ENCODE measurements at places on chromosomes 6 and 20.
A peak's percentile ranks its signal among the peaks of the same experiment; 100 is the strongest.

DNA sequence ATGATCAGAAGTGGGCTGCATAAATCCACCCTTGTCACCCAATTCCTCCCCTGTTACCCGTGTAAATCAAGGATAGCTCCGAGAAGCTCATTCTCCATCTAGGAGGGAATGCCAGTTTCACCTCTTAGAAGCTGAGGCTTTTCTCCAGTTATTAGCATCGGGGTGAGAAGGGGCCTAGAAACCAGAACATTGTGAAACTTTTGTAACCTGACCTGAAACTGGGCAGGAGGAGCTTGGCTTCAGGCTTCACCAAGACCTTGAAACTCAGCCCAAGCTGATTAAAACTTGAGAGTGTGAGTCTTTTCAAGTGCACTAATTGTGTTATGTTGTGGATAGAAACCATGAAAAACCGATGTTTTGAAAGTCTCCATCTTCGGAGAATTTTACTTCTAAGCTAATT, 103.1 kb downstream of the BMP2 start:
- DNase-seq, result no peak

- DNase-seq, result no peak
Measured at GRCh38 chr20:57335392-57335791, 5.8 kb downstream of the SPO11 start.

DNA sequence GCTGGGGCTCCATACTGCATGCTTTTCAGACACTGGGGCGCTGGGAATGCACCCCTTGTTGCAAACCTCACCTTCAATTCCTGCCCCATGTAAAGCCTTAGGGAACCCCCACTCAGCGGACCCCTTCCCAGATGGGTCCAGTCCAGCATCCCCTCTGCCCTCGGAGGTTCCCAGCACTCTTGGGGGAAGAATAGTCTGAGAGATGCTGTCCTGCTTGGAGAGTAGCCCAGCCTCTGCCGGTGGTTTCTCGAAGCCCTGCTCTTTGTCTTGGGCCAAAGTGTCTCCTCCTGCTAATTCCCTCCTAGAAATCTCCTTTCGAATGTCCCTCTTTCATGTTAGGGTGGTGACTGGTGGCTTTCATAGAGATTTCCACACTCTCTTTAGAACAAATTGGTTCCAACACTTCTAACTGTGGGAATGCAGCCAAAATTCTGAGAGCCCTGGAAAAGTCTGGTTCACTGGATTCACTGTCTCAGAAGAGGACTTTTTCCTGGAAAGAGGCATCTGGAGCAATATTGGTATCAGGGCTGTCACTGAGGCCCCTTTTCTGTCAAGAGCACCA, 24.9 kb upstream of the SULF2 start:
- no peak for DNase-seq

DNA sequence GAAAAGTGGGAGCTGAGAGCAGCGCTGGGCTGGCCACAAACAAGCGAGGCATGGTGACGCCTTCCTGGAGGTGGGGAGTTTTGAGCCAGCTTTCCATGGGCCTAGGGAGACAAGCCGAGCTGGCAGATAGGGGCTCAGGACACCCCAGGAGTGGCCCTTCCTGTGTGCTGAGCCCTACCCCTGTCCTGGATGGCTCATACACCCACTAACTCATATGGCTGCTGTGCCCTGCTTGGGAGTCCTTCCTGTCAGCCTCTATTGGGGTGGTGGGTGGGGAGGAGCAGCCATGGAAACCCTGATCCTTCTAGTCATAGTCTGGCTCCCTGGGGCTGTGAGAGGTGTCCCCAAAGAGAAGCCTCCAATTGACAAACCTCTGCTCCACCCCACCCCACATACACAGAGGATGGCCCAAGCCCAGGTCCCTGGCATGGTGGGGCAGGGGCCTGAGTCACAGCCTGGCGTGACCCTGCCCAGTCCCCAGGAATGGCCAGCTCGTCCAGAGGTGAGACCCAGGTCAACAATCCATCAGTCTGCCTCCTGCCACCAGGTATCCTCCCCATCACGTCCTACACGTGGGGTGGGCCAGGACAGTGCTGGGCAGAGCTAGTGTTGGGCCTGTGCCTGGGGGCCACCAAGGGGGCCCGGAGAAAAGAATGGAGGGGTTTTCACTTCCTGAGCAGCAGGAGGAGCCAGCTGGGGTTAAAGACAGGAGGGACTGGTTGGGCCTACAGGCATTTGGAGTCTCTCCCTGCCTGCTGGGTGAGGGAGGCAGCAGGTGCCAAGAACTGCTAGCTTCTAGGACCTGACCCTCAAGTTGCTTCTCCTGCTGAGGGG, 52.2 kb downstream of the MRPL14 start:
- DNase-seq, result no peak

GRCh38 chr20:37670351-37670791, 23.5 kb upstream of the CTNNBL1 start:
- DNase-seq, result no peak

GRCh38 chr20:35617397-35618262, 2.0 kb downstream of the SPAG4 start:
- peak; percentile 48 for DNase-seq

GRCh38 chr20:45372241-45372640, 5.9 kb downstream of the TP53TG5 start:
- DNase-seq, result no peak

GRCh38 chr6:164243949-164244348, 829.4 kb downstream of the QKI start:
- DNase-seq, result no peak

- DNase-seq, result no peak
Measured at GRCh38 chr20:8339349-8339748, 207.3 kb downstream of the PLCB1 start.

DNA sequence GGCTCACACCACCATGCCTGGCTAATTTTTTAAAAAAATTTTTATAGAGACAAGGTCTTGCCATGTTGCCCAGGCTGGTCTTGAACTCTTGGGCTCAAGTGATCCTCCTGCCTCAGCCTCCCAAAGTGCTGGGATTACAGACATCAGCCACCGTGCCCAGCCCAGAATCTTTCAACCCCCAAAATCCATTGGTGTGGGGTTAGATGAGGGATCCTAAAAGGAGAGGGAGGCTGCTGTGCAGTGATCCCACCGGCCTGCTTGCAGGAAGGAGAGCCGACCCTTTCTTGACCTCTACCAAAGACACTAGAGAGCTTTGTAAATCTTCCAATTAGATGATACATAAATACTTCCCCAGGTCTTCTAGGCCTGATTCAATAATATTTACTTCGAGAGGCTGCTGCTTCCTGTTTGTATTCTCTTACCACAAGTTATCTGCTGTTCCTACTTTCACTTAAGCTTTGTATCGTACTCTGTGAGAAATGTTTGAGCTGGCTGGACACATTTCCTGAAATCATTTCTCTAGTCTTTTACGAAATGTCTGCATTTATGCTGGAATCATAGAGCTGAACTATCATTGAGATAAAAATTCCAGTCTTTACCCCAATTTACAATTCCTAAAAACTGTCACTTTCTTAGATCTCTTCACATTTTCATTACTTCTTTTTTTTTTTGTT, 49.3 kb upstream of the IER3 start:
- DNase-seq, result no peak

GRCh38 chr20:47859278-47859677, 74.0 kb upstream of the SULF2 start:
- no peak for DNase-seq

GRCh38 chr6:162211022-162211421, 516.5 kb downstream of the PRKN start:
- no peak for DNase-seq

DNA sequence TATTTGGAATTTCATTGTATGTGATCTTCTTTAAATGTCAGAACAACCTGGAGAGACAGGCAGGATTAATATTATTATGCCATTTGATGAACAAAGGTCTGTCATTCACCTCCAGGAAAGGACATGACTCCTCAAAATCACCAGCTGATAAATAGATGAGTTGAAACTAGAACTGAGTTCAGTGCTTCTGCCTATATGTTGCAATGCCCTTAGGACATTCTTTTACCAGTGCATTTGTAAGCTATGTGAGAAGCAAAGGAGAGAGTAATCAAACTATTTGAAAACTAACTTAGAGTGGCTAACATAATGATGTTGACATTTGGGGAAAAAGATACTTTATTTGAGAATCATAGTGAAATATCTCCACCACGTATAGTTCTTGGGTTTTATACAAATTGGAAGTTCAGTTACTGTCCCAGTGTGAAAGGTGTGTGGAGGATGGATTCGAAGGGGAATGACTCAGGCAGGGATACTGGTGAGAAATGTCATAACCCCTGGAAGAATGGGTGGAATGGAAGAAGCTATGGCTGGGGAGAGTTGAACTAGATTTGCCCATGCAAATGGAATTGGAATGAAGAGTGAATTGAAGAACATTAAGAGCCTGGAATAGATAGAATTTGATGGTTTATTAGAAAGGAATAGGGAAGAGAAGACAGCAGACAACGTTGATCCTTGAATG, 21.5 kb downstream of the PKIB start:
- no peak for DNase-seq

- DNase-seq, result no peak
Measured at GRCh38 chr6:150633486-150633834, 33.8 kb downstream of the PLEKHG1 start.

GRCh38 chr6:133108419-133108818, 132.7 kb upstream of the EYA4 start:
- DNase-seq, result no peak

DNA sequence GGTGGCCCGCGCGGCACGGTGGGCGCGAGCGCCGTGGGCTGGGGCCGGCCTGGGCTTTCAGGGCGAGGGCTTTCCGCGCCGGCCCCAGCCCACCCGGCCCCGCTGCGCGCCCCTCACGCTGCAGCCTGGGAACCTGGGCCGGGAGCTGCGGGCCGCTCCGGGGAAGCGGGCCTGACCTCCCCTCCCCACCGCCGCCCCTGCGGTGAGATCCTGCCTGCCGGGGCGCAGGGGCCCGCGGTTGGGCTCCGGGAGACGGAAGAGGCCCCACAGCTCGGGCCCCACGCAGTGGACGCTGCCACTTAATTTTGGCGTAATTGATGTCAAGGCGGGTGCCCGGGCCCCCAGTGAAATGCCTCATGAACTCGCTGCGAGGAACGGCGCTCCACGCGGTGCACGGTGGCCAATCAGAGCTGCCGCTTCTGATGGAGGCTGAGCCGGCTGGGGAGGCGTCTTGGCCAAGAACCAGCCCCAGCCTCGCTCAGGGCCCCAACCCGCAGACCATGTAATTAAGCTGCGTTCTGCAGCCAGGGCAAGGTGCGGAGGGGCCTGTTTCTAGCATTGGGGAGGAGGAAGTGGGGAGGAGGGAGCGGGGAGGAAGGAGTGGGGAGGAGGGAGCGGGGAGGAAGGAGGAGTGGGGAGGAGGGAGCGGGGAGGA, 96.1 kb upstream of the BHLHE23 start:
- no peak for DNase-seq

- DNase-seq, result no peak
Measured at GRCh38 chr6:144159742-144160141, 9.4 kb downstream of the STX11 start.

DNA sequence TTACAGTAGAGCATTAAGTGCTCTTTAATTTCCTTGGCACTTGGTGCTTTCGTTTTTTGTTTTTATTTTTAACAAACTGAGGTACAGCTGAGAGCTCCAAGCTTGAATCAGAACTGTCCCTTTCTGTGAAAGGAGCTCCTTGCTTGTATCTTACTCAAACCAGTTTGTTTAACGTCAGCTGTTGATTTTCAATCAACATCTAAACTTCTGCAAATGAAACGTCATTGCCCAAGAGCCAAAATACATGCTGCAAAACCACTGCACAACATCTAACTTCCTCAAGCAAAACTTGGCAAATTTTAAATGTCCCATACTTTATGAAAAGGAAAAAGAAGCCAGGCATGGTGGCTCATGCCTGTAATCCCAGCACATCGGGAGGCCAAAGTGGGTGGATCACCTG, 15.2 kb downstream of the VNN2 start:
- no peak for DNase-seq

DNA sequence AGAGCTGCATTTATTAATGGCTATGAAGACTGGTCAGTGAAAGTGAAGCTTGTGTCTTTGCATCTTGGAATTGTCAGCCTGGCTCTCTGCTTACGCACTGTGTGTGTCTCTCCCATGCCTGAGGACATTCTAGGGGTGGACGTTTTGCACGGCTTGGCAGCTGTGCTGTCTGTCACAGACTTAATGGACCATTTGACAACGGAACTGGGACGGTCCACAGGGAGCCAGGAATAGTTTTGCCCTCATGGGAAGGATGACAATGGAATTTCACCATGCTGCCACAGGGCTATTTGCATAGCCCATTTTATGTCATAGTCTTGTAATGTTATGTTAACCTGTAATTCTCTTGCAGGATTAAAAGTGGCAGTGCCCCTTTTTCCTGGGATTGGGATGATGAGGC, 44.7 kb downstream of the OR2B6 start:
- no peak for DNase-seq

- no peak for DNase-seq
Measured at GRCh38 chr6:107124934-107125348, 9.6 kb upstream of the BEND3 start.

- DNase-seq, result no peak
Measured at GRCh38 chr6:148317739-148318138, 24.9 kb upstream of the SASH1 start.

DNA sequence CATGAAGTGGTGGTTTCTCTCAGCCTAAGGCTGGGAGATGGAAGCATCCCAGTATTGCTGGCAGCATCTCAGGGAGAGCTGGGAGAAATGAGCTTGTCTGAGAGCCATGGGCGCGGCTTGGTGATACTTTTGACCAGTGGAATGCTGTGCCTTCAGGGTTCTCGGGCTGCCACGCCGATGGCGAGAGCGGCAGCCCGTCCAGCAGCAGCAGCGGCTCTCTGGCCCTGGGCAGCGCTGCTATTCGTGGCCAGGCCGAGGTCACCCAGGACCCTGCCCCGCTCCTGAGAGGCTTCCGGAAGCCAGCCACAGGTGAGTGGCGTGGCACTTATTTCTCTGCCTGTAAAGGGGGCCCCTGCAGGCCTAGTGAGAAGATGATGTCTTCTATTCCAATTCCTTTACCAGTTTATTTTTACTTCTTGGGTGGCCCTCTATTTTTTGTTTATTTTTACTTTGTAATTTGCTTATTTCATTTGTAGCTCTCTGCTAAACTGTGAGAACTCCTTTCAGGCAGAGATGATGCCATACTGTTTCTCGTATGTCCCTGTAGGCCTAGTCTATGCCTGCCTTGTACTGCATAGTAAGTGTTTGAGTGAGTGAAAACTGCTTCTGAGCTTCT, 71.7 kb downstream of the ASXL1 start:
- DNase-seq, result no peak

GRCh38 chr6:46626228-46626909, 26.2 kb downstream of the CYP39A1 start:
- peak; percentile 10 for DNase-seq

DNA sequence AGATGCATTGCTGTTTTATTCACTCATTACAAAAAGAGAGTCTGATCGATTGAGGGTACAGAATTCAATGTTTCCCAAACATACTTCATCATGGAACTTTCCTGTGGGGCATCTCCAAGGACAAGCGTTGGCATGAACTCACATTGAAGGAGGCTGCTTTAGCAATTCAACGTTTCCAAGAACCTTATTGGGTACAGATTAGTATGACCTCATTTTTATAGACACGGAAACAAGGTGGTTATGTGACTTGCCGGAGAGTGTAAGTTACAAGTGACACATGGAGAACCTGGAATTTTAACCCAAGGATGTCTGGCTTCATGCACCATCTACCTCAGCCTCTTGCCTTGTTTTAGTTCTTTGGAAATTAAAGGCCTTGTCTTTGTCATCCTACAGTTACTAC, 8.8 kb downstream of the GPR31 start:
- DNase-seq, result no peak
